Stimulated activated CD4-positive, alpha-beta T cell treated with anti-CD3 and anti-CD28 coated beads, Interleukin-12 subunit alpha, Interleukin-12 subunit beta, amount 100 ng/mL, for 24 hours (primary cell): ENCODE measurements at places on chromosomes 13 and 19.

DNA sequence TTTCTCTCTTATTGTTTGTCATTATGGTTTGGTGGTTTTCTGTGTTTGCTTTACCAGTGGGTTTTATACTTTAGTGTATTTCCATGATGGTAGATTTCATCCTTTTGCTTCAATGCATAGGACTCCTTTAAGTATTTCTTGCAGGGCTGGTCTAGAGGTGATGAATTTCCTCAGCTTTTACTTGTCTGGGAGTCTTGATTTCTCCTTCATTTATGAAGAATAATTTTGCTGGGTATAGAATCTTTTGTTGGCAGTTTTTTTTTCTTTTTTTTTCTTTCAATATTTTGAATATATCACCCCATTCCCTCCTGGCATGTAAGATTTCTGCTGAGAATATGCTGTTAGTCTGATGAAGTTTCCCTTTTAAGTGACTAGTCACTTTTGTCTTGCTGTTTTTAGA lies 19.8 kb downstream of the EEF1AKMT1 start:
- no peak for DNase-seq

- DNase-seq, result peak; percentile 81
Observed at GRCh38 chr19:10027158-10027997, 14.1 kb downstream of the RDH8 start.

- peak; percentile 26 for DNase-seq
Observed at GRCh38 chr19:46746281-46747057, at the start of gene STRN4. STRN4 (minus strand) TSS chr19:46746450; CDS start chr19:46746430, 20 bp downstream.

DNA sequence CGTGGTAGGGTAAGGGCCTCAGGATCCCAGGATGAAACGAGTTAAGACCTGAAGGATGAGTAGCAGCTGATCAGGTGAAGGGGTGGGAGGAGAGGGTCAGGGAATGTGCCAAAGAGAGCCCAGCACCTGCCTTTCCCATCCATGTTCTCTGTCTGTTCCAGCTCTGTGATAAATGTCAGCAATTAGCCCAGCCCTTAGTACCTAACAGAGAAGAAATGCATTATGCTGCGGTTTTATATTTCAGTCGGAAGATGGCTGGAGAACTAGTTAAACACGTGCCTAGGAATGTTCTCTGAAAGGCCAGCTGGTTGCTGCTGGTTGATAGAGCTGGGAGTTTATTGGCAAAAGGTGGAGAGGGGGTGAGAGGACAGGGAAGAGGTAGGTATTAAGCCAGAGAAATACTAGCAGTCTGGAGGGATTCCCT lies 268.2 kb downstream of the SHISA2 start:
- no peak for DNase-seq

DNA sequence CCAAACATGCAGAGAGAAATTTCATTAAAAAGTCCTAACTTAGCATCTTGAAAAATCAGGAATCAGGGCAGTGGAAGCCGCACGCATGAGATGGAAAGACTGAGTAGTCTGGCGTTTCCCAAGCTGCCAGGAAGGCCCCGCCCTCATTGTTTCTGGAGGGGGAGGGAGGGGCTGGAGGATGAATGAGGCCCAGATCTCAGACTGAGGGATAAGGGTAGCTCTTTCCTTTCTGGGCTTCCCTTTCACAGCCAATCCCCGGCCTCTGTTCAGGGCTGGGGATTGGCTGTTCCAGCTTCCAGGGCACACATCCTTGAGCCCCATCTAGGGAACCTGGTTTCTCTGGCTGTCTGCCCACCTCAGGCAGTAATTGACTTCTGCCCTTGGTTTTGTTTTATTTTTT lies 7.3 kb downstream of the C19orf53 start:
- DNase-seq, result no peak

DNA sequence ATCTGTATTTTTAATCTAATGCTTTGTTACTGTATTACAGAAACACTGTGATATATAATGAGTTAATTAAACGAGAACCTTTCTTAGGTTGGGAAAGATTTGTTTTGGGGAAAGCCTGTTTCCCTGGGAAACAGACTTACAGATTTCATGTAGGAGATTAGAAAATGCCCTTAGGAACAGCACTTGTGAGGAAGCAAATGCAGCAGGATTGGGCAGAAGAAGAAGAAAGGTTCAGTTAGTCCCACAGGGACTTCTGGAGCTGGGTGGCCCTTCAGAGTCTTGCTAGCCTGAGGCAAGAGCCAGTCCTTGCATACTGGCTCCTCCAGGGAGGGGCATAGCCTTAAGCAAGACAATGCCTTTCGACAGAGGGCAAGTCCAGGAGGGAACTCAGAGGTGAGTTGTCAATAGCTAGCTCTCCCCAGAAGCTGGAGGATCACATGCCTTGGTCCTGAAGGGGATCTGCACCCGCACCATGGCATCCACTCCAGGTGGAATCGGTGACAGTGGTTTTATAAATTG lies 36.8 kb downstream of the N4BP2L1 start:
- no peak for DNase-seq

- DNase-seq, result no peak
Observed at GRCh38 chr13:25762795-25763377, 288.9 kb downstream of the SHISA2 start.

GRCh38 chr13:74555651-74556420 lies 421.6 kb upstream of the KLF12 start:
- DNase-seq, result no peak

- DNase-seq, result no peak
Observed at GRCh38 chr13:21060338-21061028, 903 bp downstream of the LATS2 start.

GRCh38 chr19:1658150-1659083 lies 6.0 kb upstream of the TCF3 start:
- no peak for DNase-seq

GRCh38 chr13:112968910-112969691 lies at the start of gene MCF2L:
MCF2L (plus strand) TSS chr13:112969214; CDS start chr13:112969380, 166 bp downstream.
- peak; percentile 31 for DNase-seq

DNA sequence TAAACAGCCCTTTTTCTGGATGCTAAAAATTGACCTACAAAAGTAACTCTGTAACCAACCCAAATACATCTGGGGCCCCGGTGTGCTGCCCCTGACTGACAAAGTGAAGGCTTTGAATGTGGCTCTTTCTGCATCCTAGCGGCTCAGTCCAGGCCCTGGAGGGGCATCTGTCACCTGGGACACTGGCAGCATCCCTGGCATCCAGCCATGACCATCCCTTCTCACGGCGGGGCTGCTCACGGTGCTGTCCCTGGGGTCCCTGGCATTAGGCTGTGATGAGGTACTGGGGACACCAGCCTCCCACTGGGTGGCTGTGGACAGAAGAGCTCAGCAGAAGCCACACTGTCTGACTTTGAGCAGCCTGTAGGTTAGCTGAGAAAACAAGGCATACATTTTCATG lies 34.3 kb downstream of the BICRA start:
- DNase-seq, result no peak

DNA sequence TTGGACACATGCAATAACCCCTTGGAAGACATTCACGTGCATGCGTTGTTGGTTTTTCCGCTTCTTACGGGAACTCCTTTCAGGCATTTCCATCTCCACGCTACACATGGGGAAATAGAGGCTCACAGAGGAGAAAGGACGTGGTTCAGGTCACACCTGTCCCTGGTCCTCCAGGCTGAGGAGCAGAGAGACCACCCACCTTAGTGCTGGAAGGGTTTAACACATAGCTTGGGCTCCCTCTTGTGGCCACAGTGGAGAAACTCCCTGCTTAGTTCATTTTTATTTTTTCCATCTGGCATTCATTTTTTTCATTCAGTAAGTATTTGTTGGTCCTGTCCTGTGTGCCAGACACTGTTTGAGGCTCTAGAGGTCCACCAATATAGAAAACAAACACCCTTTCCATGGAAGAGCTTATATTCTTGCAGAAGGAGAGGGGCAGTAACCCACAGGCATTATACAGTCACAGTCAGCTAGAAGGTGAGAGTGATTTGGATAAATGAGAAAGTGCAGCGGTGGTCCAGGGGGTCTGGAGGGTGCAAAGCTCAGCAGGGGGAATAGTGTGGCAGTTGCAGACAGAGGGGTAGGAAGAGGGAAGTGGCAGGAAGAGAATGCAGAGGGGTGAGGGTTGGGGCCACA lies 24.2 kb upstream of the TTYH1 start:
- peak; percentile 50 for DNase-seq

- DNase-seq, result no peak
Observed at GRCh38 chr19:51595190-51596175, 24.4 kb downstream of the ZNF175 start.

GRCh38 chr19:46998445-46999125 lies 21.1 kb upstream of the NPAS1 start:
- no peak for DNase-seq

DNA sequence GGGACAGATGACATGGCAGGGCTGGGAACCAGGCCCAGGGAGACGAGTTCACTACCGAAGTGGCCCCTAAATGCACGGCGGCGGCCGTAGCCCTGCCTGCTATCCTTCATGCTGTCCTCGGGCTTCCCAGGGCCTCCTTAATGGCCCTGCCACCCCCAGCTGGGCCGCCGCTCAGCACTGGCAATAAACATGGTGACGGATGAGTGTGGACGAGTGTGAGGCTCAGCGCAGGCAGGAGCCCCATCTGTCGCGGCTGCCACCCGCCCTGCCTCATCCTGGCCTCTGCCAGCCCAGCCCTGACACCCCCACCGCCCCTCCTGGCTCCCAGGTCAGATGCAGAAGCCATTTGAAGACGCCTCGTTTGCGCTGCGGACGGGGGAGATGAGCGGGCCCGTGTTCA lies 13.6 kb downstream of the PIN1 start:
- no peak for DNase-seq

- no peak for DNase-seq
Observed at GRCh38 chr13:112450118-112450903, 74.2 kb downstream of the SPACA7 start.

- DNase-seq, result no peak
Observed at GRCh38 chr19:3056417-3057088, 5.7 kb downstream of the TLE5 start.

DNA sequence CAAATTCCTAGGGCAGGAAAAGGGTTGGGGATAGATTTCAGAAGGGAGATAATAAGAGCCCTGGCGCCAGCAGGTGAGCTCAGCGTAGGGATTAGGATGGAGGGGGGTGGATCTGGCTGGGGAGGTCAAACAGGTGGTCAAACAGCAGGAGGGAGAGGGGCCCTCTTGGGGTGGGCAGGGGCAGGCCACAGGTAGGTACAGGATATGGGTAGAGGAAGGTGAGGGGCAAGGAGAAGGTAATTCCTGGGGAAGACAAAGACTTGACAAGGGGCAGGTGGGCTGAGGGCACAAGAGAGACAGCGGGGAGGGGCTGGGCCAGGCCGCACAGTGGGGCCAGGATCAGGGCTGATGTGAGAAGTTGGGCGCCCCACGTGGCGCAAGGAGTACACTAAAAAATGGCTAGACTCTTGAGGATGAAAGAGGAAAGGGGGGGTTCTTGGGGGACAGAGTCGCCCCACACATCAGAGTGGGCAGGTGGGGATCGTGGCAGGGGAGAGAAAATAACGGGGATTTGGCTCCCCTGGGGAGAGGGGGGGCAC lies 713 bp downstream of the KRI1 start:
- DNase-seq, result peak; percentile 59

DNA sequence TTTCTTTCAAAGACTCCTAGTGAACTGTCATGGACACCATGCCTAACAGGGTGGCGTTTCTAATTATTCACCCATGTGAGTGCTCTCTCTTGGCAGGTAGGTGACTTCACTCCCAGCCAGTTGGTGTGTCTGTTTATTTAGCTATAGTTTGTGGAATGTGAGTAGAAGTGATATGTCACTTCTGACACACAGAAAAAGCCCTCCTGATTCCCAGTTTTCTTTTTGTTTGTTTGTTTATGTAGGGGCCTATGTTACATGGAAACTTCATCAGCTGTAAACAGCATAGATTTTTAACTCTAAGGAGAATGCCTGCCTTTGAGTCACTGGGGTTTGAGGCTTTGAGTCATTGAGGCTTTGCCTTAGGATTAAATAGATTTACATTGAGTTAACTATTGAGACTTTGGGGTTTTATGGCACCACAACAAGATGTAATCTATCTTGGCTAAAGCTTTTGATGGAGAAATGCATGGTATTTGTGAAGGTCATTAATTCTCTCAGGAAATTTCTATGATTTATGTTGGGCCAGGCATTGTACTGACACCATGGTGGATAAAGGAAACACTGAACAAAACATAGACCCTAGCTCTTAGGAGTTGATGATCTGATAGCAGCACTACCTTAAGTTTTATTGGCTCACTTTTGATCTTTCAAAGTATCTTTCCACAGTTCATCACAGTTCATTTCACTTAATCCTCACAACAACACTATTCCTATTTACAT lies 45.3 kb downstream of the UFM1 start:
- no peak for DNase-seq

- DNase-seq, result no peak
Observed at GRCh38 chr13:109646423-109646822, 140.0 kb downstream of the IRS2 start.

- no peak for DNase-seq
Observed at GRCh38 chr13:85799097-85799582, at the start of gene SLITRK6. SLITRK6 (minus strand) TSS chr13:85799419; CDS start chr13:85796508, 2,911 bp downstream.

DNA sequence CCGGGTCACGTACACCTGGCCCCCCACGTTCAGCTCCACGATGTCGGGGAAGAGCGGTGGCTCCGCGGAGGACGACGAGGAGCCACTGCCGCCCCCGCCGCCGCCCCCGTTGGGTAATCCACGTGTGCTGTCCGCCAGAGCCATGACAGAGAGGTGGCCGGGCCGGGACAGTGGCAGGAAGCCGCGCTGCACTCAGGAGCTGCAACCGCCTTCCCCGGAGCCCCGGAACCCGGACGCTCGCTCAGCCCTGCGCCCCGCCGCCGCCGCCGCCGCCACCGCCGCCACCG lies 257 bp downstream of the KCTD12 start:
- peak; percentile 2 for DNase-seq

DNA sequence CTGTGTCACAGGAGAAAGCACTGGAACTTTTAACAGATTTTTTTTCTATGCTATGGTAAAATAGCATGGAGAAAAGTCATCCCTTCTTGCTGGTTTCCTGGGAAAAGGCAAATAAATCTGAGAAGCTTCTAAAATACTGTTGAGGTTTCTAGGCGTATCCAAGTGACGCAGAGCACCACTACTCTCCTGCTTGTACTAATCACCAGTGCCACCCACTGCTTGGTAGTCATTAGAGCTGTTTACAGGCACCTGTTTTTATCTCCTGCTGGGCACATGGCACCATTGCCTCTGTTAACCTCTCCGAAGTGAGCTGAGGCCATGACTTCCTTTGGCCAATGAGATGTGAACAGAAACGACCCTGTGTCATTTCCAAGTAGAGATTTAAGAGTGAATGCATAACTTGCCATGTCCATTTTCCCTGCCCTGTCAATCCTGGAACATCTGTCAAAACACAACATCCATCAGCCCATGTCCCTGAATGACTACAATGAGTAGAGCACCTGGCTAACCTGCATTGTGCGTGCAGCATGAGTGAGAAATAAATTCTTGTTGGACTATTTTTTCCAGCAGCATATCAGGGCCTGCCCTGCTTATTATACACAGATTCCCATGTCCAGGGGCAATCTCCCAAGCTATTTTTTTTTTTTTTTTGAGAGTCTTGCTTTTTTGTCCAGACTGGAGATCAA lies 17.3 kb upstream of the OXGR1 start:
- DNase-seq, result no peak

DNA sequence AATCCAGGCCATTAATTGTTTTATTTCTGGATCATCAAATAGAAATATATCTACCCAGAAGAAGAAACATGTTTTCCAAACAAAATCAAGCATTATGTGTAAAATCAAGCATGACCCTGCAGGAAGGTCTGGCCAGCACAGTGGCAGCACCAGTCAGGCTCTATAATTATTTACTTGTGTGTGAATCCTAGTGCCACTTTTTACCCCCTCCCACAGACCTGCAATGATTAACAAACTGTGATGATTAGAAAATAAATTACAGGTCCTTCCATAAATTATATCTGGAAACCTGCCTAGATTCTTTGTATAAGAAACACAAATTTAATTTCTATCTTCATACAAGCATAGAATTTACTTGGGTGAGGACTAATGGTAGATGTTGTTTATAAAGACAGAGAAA lies 186.1 kb downstream of the GPC6 start:
- no peak for DNase-seq
